ENCODE measurements at places on chromosomes 7 and 10. TPM values are rescaled to one million over a fixed set of nuclear protein-coding genes. Genes with fewer than 3 reads are reported as not detected.

Gene KAZALD1
- total RNA-seq: 1.4 TPM

Gene PTPRZ1
- total RNA-seq: 13.3 TPM

Gene VWDE
- 0.12 TPM for total RNA-seq

Gene FXYD4
- not detected for total RNA-seq

Gene ITGB8
- total RNA-seq: 17.7 TPM

Gene FERD3L
- total RNA-seq: not detected

Gene GBX1
- total RNA-seq: not detected

Gene TUBAL3
- not detected for total RNA-seq

Gene C10orf120
- not detected for total RNA-seq

Gene KIF11
- total RNA-seq: 0.44 TPM

Gene C10orf67
- 0.09 TPM for total RNA-seq

Gene PIP
- not detected for total RNA-seq

Gene CHN2
- total RNA-seq: 7.6 TPM

Gene ANKRD22
- total RNA-seq: not detected

Gene AKR1D1
- total RNA-seq: not detected

Gene HTRA1
- 92.8 TPM for total RNA-seq

Gene AOAH
- 5.8 TPM for total RNA-seq

Gene SFTPA2
- not detected for total RNA-seq

Gene SLC26A3
- not detected for total RNA-seq

Gene STEAP1
- total RNA-seq: 8.2 TPM

Measured in omental fat pad (tissue), 4 donors.